ENCODE measurements at places on chromosomes 5 and 9. TPM values are rescaled to one million over a fixed set of nuclear protein-coding genes. Genes with fewer than 3 reads are reported as not detected.

The SPATA31D4 gene
- not detected for total RNA-seq

The DHX29 gene
- 51.8 TPM for total RNA-seq

The PDZD2 gene
- total RNA-seq = 0.44 TPM

The TMEM252 gene
- not detected for total RNA-seq

The SPINK6 gene
- not detected for total RNA-seq

The GDNF gene
- total RNA-seq = 12.3 TPM

The SPRY4 gene
- 125 TPM for total RNA-seq

The AMACR gene
- total RNA-seq = 10.0 TPM

The HMGCS1 gene
- 83.8 TPM for total RNA-seq

The HTR1A gene
- total RNA-seq = not detected

The OTP gene
- total RNA-seq = not detected

The GPR21 gene
- total RNA-seq = 1.4 TPM

The ACTL7B gene
- total RNA-seq = 0.14 TPM

The GABBR2 gene
- total RNA-seq = 8.3 TPM

The FAM53C gene
- 32.4 TPM for total RNA-seq

The TEX48 gene
- not detected for total RNA-seq

The NRG2 gene
- 1.0 TPM for total RNA-seq

The PCDHGC4 gene
- total RNA-seq = 5.0 TPM

The PDCD1LG2 gene
- 16.0 TPM for total RNA-seq

The NRARP gene
- 0.43 TPM for total RNA-seq

Measured in placental pericyte (primary cell).